ENCODE measurements at places on chromosomes 6 and 20. TPM values are rescaled to one million over a fixed set of nuclear protein-coding genes. Genes with fewer than 3 reads are reported as not detected.

DNA sequence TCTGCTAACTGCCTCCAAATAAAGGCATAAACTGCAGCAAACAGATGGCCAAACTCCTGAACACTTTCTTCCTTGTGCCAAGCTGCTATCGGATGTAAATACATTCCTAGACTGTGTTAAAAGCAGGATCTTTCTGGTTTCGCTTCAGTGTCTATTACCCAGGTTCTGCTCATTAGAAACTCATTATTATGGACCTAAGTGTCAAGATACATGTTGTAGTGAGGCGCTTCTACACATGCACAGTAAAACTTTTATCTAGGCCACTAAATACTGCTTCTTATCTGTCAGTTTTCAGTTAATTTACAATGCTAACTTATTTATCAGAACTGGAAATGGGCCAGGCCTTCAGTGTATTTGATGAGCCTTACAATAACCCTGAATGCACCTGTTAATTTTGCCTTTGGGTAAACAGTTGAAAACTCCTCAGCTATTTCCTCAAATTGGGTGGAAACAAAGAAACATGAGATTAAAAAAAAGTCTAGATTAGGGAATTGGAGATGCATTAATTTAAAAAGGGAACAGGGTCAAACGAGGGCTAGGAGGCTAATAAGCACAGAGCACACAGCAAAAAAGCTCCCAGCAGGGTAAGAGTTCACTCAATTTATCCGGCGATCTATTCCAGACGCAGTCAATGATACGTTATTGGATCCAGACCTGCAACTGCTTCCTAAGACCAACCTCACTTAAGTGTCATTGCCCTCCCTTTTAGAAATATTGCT lies 240.6 kb downstream of the FOXC1 start:
- no peak for DNase-seq

PLG gene
- total RNA-seq = not detected

DNA sequence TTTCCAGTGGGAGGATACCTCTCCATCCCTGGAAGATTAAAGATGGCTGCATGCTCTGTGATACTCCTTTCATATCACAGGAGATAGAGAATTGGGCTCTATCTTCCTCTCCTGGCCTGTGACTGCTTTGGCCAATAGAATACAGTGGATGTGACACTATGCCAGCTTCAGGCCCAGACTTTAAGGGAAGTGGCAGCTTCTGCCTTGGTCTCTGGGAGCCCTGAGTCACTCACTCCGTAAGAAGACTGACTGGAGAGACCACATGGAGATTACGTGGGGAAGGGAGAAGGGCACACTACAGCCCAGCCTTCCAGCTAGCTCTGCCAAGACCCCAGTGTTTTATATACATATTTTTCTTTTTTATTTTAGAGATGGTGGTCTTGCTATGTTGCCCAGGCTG lies 10.4 kb upstream of the MMP9 start:
- no peak for DNase-seq

DNA sequence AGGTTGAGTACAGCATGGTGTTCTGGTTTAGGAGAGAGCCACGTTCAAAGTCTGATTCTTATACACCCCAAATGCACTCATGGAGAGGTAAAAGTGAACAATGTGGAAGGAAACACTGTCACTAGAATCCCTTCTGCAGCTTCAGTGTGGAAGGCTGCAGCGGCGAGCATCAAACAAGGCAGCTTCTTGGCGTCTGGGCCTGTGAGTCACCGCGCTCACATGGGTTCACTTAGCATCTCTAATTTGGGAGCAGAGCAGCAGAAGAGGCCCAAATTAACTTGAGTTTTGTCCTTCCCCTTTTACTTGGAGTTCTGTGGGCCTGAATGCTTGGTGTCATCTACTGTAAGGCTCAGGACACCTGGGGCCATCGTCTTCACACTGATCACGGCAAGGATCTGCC lies 10.9 kb upstream of the E2F1 start:
- no peak for DNase-seq

DNA sequence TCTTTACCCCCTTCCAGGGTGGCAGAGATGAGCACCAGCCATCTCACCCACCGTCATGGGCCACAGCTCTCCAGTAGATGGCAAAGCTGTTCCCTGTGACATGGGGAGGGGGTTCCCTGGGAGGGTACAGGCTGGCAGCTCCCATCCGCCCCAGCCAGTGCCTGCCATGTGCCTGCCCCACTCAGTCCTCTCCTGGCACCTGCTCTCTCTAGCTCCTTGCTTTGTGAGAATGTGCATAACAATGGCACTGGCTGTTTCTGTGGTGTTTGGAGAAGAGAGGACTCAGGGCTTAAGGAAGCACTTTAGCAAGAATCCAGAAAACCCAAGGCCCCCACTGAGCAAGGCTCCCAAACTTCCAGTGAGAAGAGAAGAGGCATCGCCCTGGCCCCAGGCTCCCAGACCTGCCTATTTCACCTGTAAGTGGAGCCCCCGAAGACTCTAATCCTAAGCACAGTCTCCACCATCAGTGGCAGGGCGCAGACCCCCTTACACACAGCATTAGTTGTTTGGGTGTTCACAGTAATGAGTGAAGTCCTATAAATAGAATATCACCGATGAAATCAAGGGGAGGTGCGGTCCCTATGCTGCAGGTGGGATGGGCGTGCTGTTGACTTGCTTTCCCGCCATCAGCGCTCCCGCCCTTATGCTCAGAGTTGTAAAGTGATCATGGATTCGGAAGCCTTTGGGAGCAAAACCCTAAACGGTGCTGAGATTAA lies 110.2 kb downstream of the AGPAT4 start:
- DNase-seq = no peak

DNA sequence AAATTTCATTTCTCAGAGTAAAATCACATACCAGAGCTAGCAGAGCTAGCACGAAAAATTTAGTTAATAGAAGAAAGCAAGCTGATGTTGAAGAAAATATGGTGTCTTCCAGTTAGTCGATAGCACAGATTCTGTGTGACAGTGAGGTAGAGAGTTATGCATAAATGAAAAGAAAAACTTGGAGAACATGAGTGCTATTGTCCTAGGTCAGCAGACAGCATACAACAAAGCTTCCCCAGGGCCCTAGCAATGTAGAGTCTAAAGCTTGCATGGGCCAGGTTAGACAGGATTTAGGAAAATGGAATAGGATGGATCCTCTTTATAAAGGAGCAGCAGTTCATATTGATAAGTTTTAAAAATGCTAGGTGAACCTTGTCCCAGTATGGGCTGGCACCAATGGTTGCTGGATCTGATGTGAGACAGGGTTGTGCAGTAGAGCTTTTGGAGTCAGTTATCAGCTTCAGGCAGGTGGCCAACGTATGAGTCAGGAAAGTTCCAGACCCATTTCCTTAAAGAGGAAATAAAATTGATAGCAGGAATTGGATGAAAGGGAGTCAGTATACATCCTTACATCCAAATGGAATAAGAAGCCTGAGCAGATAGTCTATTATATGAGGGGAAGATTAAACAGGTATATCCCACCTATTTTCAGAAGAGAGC lies 277.2 kb downstream of the FRK start:
- DNase-seq = no peak

DNA sequence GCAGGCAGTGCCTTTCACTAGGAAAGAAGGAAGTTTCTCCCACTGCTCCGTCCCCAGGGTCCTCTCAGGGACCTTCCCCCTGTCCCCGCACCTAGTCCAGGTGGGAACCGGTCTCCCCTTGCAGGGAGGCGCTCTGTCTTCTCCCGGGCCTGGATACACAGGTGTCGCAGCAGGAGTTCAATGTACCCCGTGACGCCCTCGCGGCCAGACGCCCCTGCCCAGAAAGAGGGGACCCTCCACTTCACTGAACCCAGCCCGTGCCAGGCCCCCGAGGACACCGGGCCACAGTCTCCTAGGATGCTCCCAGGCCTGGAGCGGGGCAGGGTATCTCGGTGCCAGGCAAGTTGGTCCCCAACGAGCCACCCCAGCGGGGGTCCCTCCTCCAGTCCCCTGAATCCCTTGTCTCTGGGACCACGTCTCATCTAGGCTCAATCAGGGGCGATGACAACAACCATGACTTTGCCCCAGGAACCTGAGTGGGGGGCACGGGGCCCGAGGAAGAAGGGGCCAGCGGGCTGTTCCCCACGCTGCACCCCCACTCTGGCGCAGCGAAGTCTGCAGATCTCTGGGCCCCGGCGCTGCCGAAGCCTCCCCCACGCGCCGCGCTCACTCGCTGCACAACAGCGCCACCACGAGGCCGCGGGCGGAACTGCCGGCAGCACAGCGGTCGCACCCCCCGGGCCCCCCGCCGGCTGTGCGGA lies 103.0 kb downstream of the EDN3 start:
- peak; percentile 92 for DNase-seq

FAM184A gene
- total RNA-seq = 11.2 TPM

GSTA4 gene
- 30.3 TPM for total RNA-seq

GRCh38 chr6:137309078-137309762 lies 90.0 kb upstream of the IFNGR1 start:
- DNase-seq = no peak

- no peak for DNase-seq
Measured at GRCh38 chr6:20370393-20370792, 31.3 kb upstream of the E2F3 start.

UST gene
- not detected for total RNA-seq

- DNase-seq = peak; percentile 91
Measured at GRCh38 chr6:32118782-32119628, 9.0 kb downstream of the ATF6B start.

MDFI gene
- total RNA-seq = not detected

- no peak for DNase-seq
Measured at GRCh38 chr6:148997865-148998264, 251.0 kb downstream of the UST start.

DNA sequence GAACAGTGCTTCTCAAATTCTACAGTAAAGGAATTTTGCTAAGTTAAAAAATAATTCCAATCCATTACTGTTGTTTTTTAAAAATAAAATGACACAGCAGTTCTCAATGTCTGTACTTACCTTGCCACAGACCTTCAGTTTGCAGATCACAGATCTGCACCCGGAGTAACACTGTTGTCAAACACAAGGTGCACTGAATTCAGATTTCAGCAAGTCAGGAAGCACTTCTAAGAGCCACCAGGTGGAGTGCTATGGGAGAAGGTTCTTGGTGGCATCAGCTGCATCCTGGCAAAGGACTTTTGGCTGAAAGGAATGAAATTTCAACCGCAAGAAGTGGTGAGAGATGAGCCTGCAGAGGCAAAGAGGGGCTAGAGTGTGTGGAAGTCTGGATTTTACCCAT lies 17.4 kb downstream of the RSPH4A start:
- DNase-seq = peak; percentile 14

GRCh38 chr20:51661609-51662178 lies 106.5 kb downstream of the ATP9A start:
- DNase-seq = peak; percentile 87

DNA sequence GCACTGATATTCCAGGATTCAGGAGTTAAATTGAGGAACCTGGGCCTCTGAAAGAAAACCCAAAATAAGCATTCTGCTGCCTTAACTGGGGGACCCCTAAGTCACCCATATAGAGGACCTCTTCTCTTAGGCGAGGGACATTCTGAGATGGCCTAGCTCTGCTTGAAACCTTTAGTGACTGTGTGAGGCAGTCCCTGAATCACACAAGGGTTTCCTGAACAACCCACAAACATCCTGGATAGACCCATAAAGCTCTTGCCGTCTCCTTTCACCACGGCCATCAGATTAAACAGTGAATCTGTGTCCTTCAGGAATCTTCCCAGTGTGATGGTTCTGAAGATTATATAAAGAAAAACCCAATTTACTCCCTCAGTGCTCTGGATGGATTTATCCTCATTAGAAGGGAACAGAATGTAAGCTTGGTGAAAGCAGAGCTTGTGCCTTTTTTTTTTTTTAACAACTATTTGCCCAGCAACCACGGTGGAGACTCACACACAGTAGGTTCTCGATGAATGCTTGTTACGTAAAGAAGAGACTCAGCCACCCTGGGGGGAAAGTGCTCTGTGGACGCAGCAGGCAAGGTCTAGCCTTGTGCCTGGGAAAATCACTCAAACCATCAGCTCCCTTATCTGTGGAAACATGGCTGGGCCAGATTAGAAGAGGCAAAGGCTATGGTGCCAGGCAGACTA lies 39.1 kb upstream of the SIRPG start:
- DNase-seq = no peak
